ENCODE measurements at places on chromosomes 2 and 18.

- peak; percentile 5 for DNase-seq
These were observed 159.2 kb upstream of the ALKAL2 start for GRCh38 chr2:446963-447530.

GRCh38 chr18:77161961-77162360 lies 29.4 kb upstream of the MBP start:
- DNase-seq: no peak

GRCh38 chr18:79935499-79935898 lies 16.0 kb downstream of the SLC66A2 start:
- DNase-seq: no peak

- peak; percentile 85 for DNase-seq
These were observed at the start of gene SP110 for GRCh38 chr2:230219419-230220331. TSS of gene SP110 (minus strand) at chr2:230219984. CDS start at chr2:230216927, 3,057 bp downstream.

GRCh38 chr18:62126737-62127136 lies 60.1 kb downstream of the PIGN start:
- no peak for DNase-seq

All from OCI-LY7 (cell line).